Naive thymus-derived CD8-positive, alpha-beta T cell (primary cell): ENCODE measurements at places on chromosomes 11 and 22.

DNA sequence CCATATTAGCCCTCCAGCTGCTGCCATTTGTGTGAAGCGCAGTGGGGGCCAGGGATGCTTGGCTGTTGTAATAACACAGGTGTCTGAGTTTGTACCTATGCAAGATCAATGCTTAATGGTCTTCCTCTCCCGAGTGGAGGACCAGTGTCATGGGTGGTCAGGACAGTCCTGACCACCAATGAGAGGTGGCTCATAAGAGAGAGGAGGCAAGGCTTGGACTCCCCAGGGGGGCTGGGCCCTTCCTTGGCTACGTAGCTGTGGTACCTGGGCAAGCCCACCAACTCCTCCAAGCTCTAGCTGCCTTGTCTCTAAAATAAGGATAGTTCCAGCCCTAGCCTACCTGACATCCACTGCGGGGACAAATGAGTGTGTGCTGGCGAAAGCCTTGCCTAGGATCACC, 79.2 kb downstream of the OSBP2 start:
- no peak for DNase-seq

- no peak for DNase-seq
Observed at GRCh38 chr22:17767233-17768065, 6.8 kb downstream of the BID start.

DNA sequence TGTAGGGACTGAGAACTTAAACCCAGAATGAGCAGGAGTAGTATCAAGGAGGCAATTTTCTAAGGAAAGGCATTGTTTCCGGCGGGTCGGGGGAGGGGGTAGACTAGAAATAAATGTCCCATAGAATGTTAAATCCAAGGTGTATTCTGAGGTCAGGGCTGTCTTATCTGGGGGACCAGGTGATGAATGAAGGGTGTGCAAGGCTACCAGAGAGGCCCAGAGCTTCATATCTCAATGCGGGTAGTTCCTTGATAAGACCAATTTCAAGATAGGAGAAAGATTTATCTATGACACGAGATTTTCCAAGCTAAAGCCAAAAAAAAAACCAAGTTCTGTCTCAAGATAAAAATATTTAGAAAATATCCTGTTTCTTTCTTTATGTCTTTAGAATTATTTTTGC, 8.3 kb upstream of the RCE1 start:
- no peak for DNase-seq

DNA sequence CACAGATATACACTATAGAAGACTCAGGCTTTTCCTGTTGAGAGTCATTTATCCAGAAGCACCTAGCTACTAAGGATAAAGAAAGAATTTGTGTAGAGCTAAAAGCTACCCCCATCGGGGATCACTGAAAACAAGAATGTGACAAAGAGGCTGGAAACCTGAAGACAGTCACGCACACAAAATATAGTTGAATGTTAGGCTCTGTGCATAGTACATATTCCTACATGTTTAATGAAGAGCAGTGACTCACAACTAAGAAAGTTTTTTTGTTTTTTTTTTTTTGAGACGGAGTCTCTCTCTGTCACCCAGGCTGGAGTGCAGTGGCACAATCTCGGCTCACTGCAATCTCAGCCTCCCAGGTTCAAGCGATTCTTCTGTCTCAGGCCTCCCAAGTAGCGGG, 8.4 kb downstream of the OR10V1 start:
- DNase-seq, result no peak

DNA sequence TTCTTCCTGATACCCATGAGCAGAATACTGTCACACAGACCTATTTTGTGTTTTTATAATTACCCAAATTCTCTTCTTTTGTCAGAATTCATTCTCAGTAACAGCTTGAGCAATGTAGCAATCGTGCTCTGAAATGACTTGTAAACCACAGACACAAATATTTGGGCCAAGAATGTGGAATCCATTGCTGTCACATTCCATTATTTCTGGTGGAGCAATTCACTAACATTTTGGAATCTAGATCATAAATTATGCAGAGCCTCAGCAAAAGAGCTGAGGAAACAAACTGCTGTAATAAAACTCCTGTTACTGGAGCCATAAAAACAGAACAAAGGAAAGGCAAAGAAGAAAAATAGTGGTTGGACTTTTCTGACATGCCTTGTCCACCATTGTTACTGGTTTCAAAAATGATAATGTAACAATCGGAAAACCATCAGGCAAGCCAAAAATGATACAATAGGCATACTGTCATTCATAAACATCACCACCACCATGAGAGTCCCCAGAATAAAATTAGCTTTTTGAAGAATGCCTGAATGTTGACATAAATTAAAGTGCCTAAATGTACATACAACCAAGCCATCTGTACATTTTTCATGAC, 223.4 kb upstream of the PITPNB start:
- no peak for DNase-seq
